Smooth muscle cell of trachea (primary cell): ENCODE measurements at places on chromosomes 7 and 10. TPM values are rescaled to one million over a fixed set of nuclear protein-coding genes. Genes with fewer than 3 reads are reported as not detected.

Gene TUBAL3
- total RNA-seq = not detected in 2 replicates

Gene AASS
- 30.3 and 36.5 TPM in 2 replicates for total RNA-seq

Gene ITGB8
- 25.0 and 56.9 TPM in 2 replicates for total RNA-seq

Gene RHOBTB1
- total RNA-seq = 15.3 and 16.0 TPM in 2 replicates

Gene BTBD16
- 0.15 TPM in 1 of 2 replicates, not detected in the other for total RNA-seq

Gene TMEM176B
- total RNA-seq = 0.66 TPM in 1 of 2 replicates, not detected in the other

Gene PRSS1
- not detected in 2 replicates for total RNA-seq

Gene SERPINE1
- 123 and 260 TPM in 2 replicates for total RNA-seq

Gene CUBN
- 3.3 and 3.6 TPM in 2 replicates for total RNA-seq

Gene TRAPPC14
- 4.8 and 7.1 TPM in 2 replicates for total RNA-seq

Gene CRHR2
- not detected in 2 replicates for total RNA-seq

Gene AKR1C2
- total RNA-seq = 51.9 and 62.1 TPM in 2 replicates

Gene GDF2
- total RNA-seq = not detected in 2 replicates

Gene CHAT
- not detected in 2 replicates for total RNA-seq

Gene AGBL3
- total RNA-seq = 0.83 and 1.7 TPM in 2 replicates

Gene NFE2L3
- total RNA-seq = 1.2 and 5.1 TPM in 2 replicates

Gene KAZALD1
- 39.0 and 58.2 TPM in 2 replicates for total RNA-seq
